Activated gamma-delta T cell treated with anti-CD3 and anti-CD28 coated beads, Interleukin-2, amount 50 U/mL, for 16 hours (primary cell): ENCODE measurements at places on chromosomes 7 and 10.
A peak's percentile ranks its signal among the peaks of the same experiment; 100 is the strongest.

DNA sequence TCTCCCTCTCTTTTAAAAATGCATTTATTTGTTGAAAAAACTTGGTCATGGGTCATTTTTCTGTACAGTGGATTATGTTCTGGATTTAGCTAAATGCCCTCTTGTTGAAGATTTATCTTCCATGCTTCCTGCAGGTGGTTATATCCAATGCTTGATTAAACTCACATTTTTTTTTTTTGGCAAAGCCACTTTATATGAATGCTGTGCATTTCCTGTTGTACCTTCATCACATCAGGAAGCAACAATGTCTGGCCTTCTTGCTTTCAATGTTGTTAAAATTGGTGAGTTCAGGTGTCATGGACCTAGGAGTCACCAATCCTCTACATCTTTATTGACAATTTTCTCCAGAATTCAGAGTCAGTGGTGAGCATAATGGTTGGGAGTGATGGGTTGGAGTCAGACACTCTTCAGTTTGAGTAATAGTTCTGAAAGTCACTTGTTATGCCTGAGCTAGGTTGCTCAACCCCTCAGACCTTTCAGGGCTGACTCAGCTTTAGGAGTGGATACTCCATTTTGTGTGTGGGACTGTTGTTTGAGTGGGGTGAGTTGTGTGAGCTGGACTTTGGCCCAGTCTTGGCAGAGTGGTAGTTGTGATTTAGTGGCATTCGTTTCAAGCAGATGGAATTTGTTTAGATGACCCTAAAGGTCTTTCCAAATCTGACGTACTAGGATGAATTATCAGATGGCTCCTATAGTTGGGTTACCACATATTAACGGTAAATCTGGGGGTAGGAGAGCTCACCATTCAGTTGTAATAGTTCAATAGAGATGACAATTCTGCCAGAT is 213.5 kb upstream of the ZNF32 start:
- DNase-seq = no peak

- no peak for DNase-seq
These were observed 453.4 kb upstream of the CELF2 start for GRCh38 chr10:10564081-10564794.

GRCh38 chr7:106671160-106671559 is 10.2 kb upstream of the CCDC71L start:
- no peak for DNase-seq

DNA sequence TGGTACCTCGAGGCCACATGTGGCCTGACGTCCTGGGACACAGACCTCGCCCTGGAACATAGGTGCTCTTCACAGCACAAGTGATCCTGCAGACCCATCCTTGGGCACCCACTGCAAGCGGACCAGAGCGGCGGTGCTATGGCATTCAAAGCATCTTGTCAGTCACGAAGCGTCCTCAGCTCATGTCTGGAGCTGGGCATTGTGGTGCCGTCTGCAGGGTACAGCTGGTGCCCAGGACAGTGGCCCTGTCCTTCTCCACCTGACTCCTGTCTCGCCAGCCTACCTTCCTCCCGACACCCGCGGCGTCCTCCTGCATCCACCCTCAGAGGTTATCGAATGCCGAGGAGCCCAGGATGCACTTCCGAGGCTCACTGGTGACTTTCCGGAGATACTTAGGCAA is 26.5 kb downstream of the ADGRA1 start:
- no peak for DNase-seq

GRCh38 chr7:122394512-122394911 is 90.0 kb upstream of the FEZF1 start:
- DNase-seq = no peak

- no peak for DNase-seq
These were observed 240.2 kb upstream of the NPSR1 start for GRCh38 chr7:34417781-34418180.

DNA sequence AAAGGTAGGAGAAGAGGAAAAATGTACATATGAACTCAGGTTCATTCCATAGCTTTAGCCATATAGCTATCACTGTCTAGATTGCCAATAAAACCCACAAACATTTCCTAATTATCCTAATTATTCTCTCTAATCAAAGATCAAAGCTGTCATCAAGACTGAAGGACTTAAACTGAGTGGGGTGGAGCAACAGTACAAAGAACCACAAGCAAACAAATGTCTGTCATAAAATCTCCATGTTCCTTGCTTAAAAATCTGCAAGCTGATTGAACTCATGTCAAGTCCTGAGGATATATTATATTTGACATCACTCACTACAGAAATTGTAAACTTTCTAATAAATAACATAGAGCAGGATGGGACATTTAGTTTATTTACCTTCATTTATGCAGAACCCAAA is 315.9 kb downstream of the SNX13 start:
- DNase-seq = no peak

DNA sequence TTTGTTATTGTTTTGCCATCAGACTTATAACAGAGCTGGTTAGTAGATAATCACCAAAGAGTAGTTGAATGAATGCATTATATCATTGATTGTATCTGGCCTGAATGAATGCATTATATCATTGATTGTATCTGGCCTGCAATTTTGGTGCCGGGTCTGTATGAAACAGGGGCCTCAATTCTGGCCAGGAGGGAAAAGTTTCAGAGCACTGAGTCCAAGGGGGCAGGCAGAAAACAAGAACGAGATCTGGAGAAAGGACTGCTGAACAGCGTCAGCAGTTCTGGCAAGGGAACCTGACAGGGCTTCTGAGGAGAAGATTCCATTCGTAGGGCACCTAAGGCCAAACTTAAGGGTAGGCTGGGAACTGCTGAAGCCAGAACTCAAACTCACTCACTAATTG is 128.0 kb downstream of the SEMA3C start:
- DNase-seq = no peak

- DNase-seq = no peak
These were observed 483.9 kb downstream of the SH2D4B start for GRCh38 chr10:81021428-81022129.

DNA sequence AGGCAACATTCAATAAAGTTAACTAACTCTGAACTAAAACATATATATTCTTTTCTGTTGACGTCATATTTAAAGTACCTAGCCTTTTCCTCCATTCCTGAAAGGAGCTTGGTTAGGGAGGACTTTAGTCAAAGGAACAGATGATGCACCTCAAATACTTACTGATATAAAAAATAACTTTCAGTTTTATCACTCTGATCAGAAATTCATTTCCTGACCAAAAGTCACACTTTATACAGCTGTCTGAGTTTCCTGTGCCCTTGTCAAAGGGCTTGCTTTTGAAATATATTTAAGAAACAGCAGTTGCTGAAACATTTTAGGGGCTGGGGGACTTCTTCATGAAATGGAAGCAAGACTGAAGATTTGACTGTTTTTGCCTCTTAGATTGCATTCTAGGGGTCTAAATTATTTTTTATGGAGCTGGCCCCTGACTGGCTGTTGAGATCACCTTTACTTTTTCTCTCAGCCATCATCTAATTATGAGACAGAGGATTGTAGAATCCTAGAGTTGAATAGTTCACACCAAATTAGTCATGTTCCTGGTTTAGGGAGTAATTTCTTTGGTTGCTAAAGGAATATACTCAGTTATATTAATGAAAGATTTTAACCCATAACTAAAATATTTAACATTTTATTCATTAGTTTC is 46.6 kb downstream of the GLCCI1 start:
- no peak for DNase-seq

GRCh38 chr10:282294-283139 is 147.3 kb downstream of the ZMYND11 start:
- no peak for DNase-seq

DNA sequence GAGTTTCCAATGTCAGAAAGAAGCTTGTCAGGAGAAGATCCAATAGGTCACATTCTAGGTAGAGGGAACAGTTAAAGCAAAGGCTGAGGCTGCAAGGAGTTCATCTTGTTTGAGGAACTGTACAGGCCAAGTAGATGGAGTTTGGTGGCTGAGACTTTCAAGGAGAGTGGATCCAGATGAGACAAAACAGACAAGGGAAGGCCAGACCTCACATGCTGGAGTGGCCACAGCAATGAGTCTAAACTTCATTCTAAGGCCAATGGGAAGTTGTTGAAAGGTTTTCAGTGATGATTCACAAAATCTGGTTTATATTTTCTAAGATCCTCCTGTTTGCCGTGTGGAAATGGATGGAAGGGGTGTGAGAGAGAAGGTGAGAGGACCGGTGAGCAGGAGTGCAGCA is 40.0 kb downstream of the EPDR1 start:
- DNase-seq = no peak

- no peak for DNase-seq
These were observed 35.4 kb downstream of the PAPSS2 start for GRCh38 chr10:87695074-87695473.

DNA sequence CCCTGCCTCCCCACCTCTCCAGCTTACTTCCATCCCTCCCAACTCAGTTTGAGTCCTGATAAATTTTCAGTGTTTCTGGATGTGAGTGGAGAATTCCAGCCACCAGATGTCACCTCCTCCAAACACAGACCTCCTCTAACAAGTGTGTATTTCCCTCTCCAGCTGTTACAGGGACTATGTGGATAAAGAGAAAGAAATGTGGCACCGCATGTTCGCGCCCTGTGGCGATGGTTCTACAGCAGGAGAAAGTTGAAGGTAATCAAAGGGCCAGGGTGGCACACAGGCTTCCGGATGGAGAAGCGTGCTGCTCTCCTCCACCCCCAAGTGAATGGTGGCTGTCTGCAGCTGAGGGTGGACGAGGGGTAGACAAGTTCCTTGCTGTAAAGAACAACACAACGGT is 14.7 kb downstream of the FKBP6 start:
- DNase-seq = no peak

- DNase-seq = no peak
These were observed 68.7 kb upstream of the CAMK2B start for GRCh38 chr7:44394112-44394447.

DNA sequence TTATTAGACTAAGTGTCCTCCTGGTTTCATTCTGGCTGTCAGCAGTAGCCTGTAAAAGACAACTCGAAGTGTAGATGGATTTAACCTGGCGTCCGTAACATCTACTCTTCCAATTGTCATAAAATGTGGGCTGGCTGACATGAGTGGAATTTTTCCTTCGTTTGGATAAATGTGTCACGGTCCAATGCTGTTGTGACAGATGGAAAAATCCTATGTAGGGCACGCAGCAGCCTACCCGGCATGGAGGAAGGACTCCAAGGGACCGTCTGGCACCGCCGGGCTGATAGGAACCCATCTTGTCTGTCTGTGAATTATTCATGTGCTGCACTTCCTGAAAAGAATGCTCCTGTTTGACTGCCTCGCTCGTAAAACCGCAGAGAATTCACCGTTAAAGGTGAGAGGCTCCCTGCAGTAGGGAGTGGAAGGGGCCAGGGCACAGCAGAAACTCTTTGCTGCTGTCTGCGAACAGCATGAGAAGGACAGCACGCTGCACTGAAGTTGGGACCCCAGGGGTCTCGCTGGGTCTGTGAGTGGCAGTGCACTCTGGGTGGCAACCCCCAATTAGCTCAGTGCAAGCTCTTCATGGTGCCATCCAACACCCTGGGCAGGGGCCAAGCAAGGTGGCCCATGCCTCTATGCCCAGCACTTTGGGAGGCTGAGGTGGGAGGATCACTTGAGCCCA is 1.6 kb upstream of the ORAI2 start:
- DNase-seq = peak; percentile 42

- DNase-seq = no peak
These were observed 188.7 kb downstream of the EMX2 start for GRCh38 chr10:117731121-117731791.

DNA sequence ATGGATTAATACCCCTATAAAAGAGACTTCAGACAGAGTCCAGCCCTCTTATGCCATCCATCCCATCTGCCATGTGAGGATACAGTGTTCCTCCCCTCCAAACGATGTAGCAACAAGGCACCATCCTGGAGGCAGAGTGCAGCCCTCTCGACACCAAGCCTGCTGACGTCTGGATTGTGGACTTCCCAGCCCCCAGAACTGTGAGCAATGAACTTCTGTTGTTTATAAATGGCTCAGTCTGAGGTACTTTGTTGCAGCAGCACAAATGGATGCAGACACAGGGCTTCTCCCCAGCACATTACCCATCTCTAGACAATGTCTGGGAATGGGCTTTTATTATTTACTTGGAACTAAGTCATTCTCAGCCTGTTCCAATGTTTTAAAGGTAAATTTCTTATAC is 195.6 kb downstream of the WDR37 start:
- no peak for DNase-seq

GRCh38 chr10:114920459-114920858 is 17.5 kb upstream of the TRUB1 start:
- no peak for DNase-seq

DNA sequence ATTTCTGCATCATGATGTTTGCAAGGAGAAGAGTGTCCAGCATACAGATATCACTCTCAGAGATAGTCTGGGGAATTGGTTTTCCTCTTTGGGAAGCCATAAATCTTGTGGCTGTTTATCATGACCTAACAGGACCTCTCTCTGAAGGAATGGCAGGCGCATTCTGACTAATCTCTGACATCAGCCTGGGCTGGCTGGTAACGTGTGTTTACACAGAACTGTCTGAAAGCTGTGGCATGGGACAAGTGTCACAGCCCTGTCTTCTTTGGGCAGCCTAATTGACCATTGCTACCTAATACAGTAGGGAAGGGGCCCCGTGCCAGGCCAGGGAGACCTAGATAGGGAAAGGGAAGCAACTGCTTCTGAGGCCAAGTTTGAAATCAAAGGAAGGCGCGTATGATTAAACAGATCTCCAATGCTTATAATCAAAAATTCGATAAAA is 73.9 kb upstream of the CABCOCO1 start:
- DNase-seq = no peak

- DNase-seq = no peak
These were observed 678 bp downstream of the SH2B2 start for GRCh38 chr7:102287111-102287980.

DNA sequence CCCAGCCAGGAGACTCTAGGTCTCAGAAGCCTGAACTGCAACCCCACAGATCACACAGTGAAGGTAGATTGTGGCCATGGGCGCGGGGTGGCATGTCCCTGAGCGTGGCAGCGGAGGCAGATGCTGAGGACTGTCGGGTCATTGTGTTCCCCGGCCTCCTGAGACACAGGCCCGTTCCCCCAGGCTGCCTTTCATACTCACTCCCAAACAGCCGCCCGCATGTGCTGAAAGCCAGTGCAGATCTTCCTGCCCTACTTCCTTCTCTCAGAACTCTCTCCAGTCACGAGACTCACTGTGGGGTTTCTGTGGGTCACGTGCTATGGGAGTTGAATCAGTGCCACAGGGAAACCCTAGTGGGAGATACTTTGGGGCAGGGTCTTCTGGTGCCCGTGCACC is 48.0 kb downstream of the ZNF467 start:
- DNase-seq = no peak

- DNase-seq = no peak
These were observed 14.5 kb upstream of the LIMK1 start for GRCh38 chr7:74069086-74069541.

- DNase-seq = no peak
These were observed 2.3 kb downstream of the STX1A start for GRCh38 chr7:73717025-73717807.

DNA sequence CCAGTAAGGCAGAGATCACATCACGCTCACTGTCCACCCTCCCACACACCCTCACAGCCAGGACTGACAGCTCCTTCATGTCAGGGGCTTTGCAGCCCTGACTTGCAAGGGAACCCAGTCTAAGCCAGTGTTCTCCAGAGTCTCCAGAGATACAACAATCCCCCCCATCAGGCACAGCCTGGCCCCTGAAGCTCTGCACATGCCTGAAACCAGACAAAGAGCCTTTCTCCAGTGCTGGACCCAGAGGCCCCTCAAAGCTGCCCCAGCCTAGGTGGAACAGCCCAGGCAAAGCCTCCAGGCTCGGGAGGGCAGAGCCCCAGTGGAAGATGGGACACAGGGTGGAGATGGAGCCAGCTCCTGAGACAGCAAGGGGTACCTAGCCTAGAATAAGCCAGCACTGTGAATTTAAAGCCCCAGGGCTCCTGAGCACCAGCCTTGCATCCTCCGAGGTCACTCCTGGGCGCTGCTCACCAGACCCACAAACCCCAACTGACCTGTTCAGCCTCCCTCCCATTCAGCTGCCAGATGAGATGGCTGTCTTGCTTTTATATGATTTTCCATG is 50.2 kb downstream of the GRID1 start:
- DNase-seq = no peak
